ENCODE measurements at places on chromosomes 13 and 19. TPM values are rescaled to one million over a fixed set of nuclear protein-coding genes. Genes with fewer than 3 reads are reported as not detected.

IGFL2 gene
- total RNA-seq: not detected

TTC9B gene
- not detected for total RNA-seq

CCL25 gene
- not detected for total RNA-seq

DNA sequence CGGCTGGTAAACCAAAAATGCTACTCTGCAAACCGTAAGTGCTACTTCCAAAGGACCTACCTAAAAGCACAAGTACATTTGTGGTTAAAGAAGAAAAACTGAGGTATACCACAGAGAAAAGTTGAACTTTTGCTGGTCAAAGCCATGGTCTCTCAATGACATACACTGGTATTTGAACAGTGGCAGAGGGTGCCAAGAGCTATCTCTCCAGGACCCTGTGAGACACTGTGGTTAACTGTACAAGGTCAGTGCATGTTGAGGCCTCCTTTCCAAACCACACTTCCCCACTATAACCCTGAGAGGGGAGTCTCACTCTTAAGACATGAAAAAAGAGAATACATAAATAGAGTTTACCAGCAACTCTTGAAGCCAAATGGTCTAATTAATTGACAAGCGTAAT is 49.5 kb downstream of the COL4A1 start:
- no peak for DNase-seq

- no peak for DNase-seq
These were observed 445.7 kb downstream of the RFC3 start for GRCh38 chr13:34263681-34264080.

Data from dermis blood vessel endothelial cell (primary cell).